ENCODE measurements at places on chromosomes 6 and 20.

DNA sequence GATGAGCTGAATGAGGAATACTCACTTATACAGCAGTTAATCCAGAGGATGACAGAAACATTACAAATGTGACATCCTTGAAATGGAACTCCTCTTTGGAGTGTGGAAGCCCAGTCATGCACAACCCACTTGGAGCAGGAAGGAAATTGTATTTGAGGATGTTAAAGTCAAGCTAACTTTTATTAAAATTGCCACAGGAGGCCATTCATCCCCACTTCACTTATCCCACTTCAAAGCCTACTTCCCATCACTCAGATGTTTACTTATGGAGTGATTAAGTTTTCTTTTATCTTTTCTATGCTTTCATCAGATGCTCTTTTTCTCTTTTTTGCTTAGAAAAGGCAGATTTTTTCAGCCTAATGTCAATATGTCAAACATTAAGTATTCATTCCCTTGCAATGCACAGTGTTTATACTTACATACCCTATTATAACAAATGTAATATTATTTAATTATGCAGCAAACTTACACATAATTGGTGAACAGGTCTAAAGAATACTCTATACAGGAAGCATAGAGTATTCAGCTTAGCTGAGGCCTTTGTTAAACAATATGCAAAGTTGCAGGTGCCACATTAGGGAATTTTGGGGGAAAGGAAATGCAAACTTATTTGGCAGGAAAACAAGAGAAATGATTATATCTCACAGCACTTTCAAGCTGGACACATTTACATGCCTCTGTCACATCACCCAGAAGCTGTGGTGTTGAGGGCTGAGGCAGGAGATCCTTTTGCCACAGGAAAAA is 148.9 kb downstream of the KHDC1L start:
- DNase-seq, result no peak

- no peak for DNase-seq
These were observed 719 bp upstream of the EDN1 start for GRCh38 chr6:12289365-12289919.

- DNase-seq, result no peak
These were observed 514 bp downstream of the ACOT13 start for GRCh38 chr6:24667378-24667803.

DNA sequence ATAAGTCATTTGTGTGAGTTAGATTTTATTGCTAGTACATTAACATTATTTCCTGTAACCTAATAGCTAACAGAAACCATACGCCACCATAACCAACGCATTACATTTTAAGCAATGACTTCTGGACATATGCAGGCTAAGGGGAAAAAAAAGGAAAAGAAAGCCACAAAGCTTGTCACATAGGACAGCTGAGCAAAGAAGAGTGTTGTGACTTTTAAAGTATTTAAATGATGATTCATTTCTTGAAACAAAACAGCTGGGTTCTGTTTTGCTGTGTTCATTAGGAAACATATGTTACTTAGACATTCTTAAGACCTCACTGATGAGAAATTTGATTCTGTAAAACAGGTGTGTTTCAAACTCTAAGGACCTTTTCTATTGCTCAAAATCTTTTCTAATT is 171.4 kb downstream of the COL9A1 start:
- peak; percentile 15 for DNase-seq

- no peak for DNase-seq
These were observed 2.7 kb downstream of the TEAD3 start for GRCh38 chr6:35494161-35494563.

- DNase-seq, result no peak
These were observed 24.8 kb downstream of the RRBP1 start for GRCh38 chr20:17657079-17657825.

DNA sequence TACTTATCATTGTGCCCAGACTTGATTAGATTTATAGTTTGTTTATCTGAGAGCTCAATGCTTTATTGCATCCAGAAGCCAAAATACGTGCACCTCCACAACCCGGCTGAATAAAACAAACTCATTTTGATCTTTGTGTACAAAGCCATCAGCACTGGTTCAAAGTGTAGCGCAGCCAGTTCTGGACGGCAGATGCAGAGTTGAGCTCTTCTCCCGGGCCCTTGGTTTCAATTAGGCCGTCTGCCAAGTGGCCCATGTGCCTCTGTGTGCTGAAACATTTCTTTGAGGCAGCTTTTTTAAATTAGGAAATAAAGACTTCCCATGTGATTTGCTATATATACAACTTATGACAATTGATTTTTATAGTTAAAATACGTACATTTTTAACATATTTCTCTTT is 96.2 kb upstream of the RSPO3 start:
- DNase-seq, result peak; percentile 56

DNA sequence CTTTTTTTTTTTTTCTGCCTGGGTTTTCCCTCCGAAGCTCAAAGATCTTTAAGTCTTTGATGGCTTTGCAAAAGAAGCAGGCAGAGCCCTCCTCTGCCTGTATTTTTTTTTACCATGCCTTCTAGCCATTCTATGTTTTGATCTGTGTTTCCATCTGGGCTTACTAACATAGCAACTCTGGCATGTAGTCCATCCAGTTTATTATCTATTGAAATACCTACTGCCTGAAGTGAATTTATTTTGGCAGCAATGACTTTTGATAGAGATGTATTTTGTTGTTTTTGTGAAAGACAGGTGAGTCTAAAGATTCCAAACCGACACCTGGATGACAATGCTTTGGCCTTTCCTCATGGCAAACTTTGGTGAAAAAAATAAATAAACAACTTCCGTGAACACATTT is 1157.7 kb upstream of the MAP3K7 start:
- DNase-seq, result no peak

- no peak for DNase-seq
These were observed 45.9 kb downstream of the SSR1 start for GRCh38 chr6:7267071-7267465.

DNA sequence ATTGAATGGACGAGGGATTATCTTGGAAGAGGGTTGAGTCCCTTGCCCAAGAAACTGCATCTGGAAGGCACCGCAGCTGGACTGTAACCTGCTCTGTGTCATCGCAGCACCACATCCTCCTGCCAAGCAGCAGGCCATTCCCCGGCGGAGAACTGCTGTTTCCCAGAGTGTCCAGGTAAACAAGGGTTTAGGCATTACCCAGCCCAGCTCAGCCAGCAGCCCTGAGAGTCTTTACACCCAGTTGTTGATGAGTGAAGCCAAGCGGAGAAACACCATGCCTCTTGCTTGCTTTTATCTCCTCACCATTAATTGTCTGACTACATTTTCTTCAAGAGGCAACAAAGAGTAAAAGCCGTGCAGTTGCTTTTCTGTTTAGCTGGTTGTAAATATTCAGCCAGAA is 104.1 kb downstream of the CDH4 start:
- no peak for DNase-seq

- DNase-seq, result no peak
These were observed 3.5 kb upstream of the LBP start for GRCh38 chr20:38342713-38343310.

GRCh38 chr20:38144974-38145728 is 19.9 kb downstream of the TGM2 start:
- DNase-seq, result no peak

- no peak for DNase-seq
These were observed 39.9 kb downstream of the SLC52A3 start for GRCh38 chr20:728256-728944.

DNA sequence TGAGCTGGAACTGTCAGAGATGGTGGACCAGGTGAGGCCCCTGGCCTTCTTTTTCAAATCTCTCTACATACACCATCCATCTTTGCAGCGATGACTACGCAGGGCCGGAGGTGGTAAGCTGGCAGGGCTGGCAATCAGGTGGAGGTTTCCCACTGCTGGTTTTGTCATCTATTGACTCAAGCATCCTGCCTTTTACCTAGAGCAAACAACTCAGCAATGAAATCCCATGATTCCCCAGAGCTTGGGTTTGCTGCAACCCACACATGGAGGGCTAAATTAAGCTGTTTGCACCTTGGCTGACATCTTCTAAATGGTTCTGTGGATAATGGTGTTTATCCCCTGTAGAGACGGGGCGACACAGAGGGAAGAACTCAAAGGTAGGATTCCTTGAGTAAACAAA is 170.2 kb downstream of the SCP2D1 start:
- no peak for DNase-seq

GRCh38 chr20:51404297-51405060 is 138.0 kb downstream of the NFATC2 start:
- DNase-seq, result no peak

DNA sequence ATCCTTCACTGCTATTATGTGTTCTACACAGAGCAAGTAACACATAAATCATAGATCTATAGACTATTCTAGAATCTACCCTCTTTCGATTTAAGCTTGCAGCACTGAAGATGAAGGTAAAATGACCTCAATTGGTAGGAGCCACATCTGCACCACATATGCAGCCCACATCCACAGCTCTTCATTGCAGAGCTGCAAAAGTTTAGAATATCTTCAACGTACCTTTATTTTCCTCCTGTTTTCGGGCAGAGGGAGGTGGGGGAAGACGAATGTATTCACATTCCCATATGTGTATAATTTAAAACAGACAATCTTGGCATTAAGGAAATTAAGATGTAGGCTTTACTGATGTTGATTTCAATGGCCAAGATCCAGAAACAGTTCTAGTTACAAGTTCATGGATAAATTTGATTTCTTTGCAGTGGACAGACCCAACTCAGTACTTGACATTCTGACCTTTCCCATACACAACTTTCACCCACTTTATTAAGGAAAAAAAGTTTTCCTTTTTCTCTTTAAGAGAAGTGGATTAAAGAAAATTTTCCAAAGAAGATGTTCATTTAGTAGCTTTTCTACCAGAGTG is 14.0 kb downstream of the EPB41L2 start:
- DNase-seq, result peak; percentile 73

DNA sequence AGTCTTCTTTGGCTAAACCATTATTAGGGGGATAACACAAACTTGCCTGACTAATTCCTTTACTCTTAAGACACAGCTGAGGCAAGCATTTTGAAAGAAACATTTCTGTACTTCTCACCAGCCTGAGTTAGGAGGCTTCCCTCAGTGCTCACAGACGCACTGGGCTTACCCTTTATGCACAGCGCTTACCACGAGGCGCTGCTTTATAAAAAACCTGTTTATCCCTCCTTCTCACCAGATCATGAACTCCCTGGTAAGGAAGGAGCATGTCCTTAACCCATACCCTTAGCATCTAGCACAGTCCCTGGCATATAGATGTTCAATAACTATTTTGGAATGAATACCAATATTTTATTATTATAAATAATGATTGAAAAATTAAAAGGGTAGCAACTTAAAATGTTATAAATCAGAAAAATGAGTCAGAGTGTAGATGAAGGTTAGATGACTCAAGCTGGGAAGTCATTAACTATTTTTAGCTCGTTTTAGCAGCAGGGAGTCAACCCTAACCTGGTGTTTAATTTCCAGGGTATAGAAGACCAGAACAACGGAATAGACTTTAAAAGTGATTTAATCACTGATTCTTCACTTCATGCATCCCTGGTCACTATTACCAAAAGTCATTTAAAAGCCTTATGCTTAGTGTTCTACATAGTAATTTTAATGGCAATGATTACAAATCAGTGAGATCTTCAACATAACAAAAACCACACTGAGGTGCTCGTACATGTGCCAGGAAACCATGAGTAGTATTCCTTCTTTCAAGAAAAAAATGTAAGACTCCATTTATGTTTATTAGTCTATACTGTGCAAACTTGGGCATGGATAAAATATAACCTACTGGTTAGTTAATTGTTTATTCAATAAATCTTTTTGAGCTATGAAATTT is 4.1 kb upstream of the TPD52L1 start:
- no peak for DNase-seq

GRCh38 chr20:61929971-61930666 is 135.6 kb downstream of the TAF4 start:
- DNase-seq, result no peak

DNA sequence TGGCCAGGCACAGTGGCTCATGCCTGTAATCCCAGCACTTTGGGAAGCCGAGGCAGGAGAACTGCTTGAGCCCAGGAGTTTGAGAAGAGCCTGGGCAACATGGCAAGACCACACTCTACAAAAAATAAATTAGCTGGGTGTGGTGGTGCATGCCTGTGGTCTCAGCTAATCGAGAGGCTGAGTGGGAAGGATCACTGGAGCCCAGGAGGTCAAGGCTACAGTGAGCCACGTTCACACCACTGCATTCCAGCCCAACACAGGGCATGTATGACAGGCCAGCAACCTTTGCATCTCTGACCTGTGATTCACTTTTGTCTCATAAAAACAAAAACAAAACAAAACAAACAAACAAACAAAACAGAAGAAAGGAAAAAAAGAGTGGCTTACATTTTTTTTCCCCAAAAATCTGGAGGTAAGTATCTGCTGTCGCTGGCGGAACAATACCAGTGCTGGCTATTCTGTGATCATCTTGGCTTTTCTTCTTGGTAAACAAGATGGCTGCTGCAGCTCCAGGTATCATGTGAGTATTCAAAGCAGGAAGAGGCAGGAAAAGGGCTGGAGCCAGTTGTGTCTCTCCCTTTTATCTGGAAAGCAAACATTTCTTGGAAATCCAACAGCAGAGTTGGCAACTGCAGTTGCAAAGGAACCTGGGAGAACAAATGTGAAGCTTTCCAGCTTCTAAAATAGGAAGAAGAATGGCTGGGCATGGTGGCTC is 40.4 kb upstream of the ZMYND8 start:
- no peak for DNase-seq
